ENCODE measurements at places on chromosomes 16 and 17.
A peak's percentile ranks its signal among the peaks of the same experiment; 100 is the strongest.

DNA sequence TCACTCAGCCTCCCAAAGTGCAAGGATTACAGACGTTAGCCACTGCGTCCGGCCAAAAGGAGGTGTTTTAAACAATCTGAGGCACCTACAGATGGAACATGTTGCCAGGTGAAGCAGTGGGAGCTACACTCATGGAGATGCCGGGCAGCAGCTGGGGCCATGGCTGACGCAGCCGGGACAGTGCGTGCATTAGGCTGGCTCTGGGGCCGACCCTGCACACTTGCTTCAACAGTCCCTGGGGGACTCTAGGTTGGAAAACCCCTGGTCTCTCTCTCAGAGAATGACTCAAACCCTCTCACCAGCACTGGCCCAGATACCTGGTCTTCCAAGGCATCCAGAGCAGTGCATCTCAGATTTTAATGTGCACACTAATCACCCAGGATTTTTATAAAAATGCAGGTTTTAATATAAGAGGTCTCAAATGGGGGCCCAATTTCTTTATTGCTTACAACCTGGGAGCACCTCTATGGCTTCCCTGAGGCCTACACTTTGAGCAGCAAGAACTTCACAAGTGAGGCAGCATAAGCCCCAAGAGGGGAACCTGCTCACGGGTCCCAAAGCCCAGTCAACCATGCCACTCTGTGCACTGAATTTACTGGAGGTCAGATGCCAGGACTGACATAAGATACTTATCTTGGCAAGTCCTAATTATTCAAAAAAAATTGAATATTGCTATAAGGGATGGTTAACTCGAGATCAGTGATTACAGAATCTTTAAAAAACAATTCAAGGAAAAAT, 70.8 kb upstream of the TRAP1 start:
- no peak for DNase-seq

DNA sequence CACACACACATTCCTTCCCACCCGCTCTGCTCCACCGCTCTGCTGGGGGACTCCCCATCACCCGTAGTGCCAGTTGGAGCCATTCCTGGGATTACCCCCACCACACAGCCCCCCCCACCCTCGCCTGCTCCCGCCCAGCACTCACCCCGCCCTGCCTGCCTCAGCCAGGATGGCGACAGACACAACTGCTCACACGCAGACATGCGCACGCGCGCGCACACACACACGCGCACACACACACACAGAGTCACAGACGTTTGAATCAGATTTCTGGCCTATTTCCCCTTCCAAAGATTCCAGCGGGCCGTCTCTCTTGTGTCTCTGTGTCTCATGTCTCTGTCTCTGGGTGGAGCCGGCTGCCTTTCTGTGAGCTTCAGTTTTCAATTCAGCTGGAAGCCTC, 4.4 kb downstream of the CACNA1G start:
- DNase-seq = no peak

- DNase-seq = peak; percentile 33
Measured at GRCh38 chr17:4796552-4796920, 572 bp downstream of the PSMB6 start.

GRCh38 chr17:2122641-2123302, 67.9 kb downstream of the HIC1 start:
- no peak for DNase-seq

- DNase-seq = peak; percentile 82
Measured at GRCh38 chr17:44350733-44351226, 5.7 kb downstream of the GRN start.

GRCh38 chr16:55055262-55055661, 124.6 kb downstream of the IRX5 start:
- DNase-seq = no peak

DNA sequence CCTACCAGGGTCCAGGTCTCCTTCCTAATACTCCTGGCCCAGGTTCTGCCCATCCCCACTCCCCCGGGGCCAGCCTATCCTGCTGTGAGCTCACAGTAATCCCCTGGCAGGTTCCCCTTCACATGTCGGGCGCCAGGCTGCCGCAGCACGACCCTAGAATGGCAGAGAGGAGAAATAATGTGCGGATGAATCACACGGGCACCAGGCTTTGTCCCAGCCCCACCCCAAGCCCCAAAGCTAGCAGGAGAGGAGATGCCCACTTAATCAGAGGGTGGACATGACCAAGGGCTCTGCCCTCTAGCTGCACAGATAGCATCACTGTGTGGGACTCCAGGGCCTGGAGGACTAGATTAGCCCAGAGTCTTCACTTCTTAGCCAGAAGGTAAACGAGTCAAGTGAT, 39.5 kb downstream of the ST3GAL2 start:
- DNase-seq = no peak

DNA sequence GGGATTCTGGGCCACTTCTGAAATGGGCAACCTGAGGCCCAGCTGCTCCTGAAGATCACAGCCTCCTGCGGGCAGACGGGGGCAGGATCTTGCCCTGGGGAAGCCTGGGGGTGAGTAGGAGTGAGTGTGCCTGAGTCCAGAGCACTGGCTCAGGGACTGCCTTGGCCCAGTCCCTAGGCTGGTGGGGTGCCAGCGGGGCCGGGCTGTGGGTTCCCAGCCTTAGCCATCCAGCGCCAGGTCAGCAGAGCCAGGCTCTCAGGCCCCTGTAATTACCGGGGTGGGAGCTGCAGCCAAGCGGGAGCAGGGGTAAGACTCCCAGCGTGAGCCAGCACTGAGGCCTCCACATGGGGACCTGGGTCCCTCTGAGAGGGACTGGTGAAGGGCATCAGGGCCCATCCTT, 8.2 kb downstream of the SPNS2 start:
- DNase-seq = no peak

- DNase-seq = no peak
Measured at GRCh38 chr16:12540290-12540689, 263.4 kb downstream of the CPPED1 start.

DNA sequence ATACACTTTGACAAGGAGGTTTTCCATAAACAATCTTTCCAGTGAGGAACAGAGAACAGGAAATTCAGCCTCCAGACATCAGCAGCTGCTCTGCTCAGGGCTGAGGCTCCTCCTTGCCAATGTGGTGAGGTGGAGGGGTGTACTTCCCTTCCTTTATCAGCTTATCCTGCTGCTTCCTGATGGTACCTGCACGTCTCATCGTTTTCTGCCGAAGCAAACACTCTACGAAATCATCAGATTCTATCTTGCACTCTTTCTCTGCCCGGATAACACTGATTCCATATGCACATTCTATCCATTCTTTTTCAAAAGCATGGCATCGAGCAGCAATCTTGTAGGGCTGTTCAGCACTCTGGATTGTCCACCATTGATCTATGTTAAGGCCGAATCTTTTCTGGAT, 15.4 kb upstream of the SEZ6 start:
- no peak for DNase-seq

GRCh38 chr17:47288531-47289116, 35.0 kb downstream of the ITGB3 start:
- no peak for DNase-seq

GRCh38 chr16:67857547-67858233, 10.2 kb upstream of the CENPT start:
- no peak for DNase-seq

DNA sequence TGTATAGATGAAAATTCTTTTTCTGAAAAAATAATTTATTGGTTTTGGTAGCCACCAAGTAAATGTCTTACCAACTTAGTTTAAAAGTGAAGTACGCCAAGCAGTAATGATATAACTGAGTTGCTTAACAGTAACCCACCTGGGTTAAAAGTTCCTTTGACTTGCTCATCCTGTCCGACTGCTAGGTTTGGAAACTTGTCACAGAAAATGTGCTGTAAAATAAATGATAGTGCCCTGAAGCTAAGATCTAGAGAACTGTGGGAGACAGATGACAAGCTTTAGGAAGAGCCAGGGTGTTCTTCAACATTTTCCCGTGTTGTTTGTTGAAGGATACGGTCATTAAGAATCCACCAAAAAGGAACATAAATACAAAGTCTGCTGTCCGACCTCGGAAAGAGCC, 5.0 kb downstream of the DERL2 start:
- DNase-seq = no peak

DNA sequence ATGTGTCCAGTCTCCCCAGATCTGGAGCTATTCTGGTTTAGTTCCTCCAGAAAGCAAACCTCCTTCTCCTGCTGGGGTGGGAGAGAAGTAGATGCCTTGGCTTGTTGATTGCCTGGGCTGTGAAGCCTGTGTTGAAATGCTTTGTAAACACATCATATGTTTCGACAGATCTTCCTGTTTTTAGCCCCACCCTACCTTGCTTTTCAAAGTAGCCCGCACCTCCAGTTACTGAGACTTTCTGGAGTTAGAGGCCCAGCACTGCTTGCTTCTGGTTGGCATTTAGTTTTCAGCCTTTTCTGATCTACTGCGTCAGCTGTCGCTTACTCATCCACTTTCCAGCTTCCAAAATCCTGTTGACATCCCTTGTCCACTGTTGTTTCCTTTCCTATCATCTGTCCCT, 17.9 kb upstream of the NDEL1 start:
- no peak for DNase-seq

DNA sequence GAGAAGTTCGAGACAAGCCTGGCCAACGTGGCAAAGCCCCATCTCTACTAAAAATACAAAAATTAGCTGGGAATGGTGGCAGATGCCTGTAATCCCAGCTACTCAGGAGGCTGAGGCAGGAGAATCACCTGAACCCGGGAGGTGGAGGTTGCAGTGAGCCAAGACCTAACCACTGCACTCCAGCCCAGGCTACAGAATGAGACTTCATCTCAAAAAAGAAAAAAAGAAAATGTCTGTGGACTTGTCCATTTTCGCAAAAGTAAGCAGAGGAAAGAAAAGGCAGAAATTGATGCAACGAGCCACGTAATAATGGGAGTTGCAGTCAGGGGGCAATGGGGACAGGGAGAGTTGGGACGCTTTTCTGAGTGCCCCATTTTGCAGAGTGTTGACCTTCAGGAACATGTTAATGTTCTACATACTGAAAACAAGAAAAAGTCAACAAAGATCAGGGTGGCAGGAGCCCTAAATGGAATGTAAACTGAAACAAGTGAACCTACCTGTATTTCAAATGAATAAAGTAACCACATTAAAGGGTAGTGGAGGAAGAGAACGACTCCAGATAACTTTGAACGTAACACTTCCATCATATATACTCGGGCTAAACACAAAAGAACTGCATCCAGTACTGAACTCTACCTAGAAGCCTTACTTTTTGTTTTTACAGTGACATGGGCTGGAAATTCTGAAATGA, 76.4 kb downstream of the CNGB1 start:
- DNase-seq = no peak

DNA sequence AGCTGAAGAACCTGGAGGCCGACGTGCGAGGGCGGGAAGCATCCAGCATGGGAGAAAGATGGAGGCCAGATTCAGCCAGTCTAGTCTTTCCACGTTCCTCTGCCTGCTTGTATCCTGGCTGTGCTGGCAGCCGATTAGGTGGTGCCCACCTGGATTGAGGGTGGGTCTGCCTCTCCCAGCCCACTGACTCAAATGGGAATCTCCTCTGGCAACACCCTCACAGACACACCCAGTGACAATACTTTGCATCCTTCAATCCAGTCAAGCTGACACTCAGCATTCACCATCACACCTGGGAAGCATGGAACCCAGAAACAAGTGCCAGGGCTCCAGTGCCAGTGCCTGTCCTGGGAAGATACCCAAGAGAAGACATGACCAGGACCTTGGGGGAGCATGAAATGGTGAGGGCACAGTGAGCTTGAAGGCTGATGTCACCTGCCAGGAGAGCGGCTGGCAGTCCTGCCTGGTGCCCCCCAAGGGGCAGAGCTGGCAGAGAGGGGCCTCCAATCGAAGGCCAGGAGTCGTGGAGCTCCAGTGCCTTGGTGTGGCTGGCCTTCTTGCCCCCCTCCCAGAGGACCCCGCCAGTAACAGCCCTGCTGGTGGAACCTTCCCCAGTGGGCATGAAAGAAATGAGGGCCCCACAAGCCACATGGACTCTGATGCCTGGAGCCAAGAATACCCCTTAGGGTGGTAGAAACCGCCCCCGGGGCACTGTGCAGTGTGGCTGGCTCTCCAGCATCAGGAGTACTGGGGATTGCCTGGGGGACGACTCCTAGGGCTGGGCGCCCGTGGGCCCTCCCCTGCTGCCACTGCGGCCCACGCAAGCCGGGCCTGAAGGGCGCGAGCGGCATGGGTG, 643 bp upstream of the NPB start:
- no peak for DNase-seq

- no peak for DNase-seq
Measured at GRCh38 chr17:12081720-12082119, 61.0 kb downstream of the MAP2K4 start.

GRCh38 chr17:82884970-82885353, 45.1 kb upstream of the ZNF750 start:
- no peak for DNase-seq

GRCh38 chr16:83994087-83994486, 26.0 kb downstream of the NECAB2 start:
- no peak for DNase-seq

- no peak for DNase-seq
Measured at GRCh38 chr17:14354807-14355206, 53.9 kb downstream of the HS3ST3B1 start.

DNA sequence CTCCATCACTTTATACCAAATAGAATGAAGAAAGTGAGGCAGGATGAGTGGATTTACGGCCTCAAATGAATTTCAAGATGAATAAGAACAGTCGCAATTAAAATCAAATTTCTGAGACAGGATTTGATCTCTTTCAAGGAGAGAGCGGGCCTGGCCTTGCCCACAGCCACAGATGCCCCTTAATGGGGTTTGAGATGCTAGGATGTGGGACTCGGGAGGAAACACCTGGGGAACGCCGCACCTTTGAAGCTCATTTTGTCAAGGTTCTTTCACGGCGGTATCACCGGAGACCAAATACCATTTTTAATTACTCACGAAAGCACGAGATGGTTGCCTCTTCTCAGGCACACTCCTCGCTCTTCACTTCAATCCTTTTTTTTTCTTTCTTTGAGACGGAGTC, 178.1 kb upstream of the SDK2 start:
- no peak for DNase-seq

DNA sequence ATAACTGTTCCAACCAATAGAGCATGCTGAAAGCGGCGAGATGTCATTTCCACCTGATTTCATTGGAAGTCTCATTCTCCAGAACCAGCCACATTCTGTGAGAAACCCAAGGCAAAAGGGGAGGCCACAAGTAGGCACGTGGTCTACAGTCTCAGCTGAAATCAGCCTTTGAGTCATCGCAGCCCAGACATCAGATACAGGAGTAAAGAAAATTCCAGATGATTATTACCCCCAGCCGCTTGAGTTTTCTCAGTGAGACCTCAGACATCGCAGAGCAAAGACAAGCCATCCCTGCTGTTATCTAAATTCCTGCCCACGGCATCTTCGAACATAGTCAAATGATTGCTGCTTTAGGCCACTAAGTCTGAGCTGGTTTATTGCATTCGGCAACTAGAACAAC, 23.1 kb downstream of the STAT3 start:
- no peak for DNase-seq

- DNase-seq = no peak
Measured at GRCh38 chr17:2814049-2814448, 17.8 kb downstream of the RAP1GAP2 start.

All from neural crest cell (in vitro differentiated cells).